ENCODE measurements at places on chromosomes 6 and 20.
A peak's percentile ranks its signal among the peaks of the same experiment; 100 is the strongest.

- DNase-seq: no peak
These were observed 7.2 kb downstream of the HLA-G start for GRCh38 chr6:29834564-29835436.

DNA sequence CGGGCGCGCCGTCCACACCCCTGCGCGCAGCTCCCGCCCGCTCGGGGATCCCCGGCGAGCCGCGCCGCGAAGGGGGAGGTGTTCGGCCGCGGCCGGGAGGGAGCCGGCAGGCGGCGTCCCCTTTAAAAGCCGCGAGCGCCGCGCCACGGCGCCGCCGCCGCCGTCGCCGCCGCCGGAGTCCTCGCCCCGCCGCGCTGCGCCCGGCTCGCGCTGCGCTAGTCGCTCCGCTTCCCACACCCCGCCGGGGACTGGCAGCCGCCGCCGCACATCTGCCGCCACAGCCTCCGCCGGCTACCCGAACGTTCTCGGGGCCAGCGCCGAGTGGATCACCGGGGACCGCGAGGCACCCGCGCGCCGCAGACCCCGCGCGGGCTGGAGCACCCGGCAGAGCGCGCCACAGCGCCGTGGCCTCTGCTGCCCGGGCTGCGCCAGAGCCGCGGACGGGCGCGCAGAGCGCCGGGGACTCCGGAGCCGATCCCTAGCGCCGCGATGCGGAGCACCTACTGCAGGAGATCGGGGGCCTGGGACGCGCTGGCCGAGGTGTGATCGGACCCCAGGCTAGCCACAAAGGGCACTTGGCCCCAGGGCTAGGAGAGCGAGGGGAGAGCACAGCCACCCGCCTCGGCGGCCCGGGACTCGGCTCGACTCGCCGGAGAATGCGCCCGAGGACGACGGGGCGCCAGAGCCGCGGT lies at the start of gene BMP2:
TSS of gene BMP2 (plus strand) at position 151 of the 692 bp plus-strand sequence. CDS start 2,441 bp downstream, outside the sequence.
- no peak for DNase-seq

GRCh38 chr20:36865076-36865860 lies 10.7 kb upstream of the TLDC2 start:
- DNase-seq: no peak

DNA sequence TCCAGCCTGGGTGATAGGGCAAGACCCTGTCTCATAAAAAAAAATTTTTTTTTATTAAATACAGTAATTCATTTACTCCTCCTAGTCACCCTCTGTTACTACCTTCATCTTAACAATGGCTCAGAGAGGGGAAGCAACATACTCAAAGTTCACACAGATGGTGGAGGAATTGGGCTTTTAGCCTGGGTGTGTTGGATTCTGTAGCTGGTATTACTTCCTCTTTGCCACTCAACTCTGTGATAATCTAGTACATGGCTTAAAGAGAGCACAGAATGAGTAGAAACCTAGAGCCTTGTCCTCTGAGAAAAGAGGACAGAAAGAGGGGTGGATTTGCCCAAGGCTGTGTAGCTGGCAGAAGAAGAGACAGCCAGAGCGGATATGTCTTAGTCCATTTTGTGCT lies 96.6 kb downstream of the DLGAP4 start:
- DNase-seq: no peak

- no peak for DNase-seq
These were observed 12.6 kb downstream of the SERPINB6 start for GRCh38 chr6:2958776-2959175.

DNA sequence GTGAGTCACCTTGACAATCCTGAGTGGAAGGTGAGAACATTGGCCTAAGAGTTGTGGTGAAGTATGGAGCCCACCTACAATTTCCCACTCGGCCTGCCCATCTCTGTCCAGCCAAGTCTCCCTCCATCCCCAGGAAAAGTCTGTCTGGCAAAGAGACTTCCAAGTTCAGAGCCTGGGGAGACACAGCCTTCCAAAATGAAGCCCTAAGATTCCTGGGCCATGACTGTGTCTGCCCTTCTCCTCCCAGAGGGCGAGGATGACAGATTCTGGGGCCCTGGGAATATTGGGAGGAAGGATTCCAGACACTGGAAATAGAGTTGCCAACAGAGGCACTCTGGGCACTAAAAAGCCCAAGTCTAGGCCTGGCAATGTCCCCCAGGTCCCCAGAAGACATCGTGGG lies 176.8 kb downstream of the NFATC2 start:
- DNase-seq: no peak

DNA sequence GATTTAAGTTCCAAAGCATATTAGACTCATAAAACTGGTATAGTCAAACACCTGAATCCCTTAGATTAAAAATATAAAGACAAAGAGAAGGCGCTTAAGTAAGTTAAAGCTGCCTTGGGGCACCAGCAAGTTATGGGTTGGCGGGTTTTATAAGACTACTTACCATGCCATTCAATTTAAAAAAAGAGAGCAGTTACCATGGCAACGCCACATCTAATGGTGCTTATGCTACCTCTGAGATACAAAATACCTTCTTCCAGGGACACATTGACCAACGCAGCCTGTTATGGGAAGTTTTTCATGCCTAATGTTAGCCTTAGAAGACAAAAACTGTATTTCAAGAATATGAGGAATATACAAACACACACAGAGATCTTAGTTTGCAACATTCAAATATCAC lies 713.6 kb downstream of the RNF144B start:
- DNase-seq: no peak

- DNase-seq: no peak
These were observed 31.6 kb upstream of the HLA-DQA2 start for GRCh38 chr6:32709625-32710024.

DNA sequence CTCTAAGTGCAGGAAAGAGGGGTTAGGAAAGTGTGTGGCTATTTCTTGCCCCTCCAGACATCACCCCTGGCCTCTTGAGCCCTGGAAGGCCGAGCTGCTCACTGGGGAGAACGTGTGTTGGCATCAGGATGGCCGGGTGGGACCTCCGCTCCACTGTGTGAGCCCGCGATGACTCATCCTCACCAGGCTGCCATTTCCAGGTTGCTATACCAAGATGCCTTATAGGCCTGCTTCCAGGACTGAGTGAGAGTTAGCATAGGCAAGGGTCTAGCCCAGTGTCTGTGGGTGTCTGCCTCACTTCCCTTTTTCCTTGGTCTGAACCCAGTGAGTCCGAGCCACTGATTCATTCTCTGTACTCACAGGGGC lies 105.0 kb downstream of the MRPL14 start:
- no peak for DNase-seq

DNA sequence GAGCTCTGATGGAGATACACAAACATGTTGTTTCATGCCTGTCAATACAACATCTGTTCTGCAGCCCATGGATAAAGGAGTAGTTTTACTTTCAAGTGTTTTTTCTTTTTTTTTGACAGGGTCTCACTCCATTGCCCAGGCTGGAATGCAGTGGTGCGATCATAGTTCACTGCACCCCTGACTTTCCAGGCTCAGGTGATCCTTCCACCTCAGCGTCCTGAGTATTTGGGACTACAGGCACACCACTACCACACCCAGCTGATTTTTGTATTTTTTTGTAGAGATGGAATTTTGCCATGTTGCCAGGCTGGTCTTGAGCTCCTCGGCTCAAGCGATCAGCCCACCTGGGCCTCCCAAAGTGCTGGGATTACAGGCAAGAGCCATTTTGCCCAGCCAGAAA lies 97.0 kb downstream of the SMAP1 start:
- DNase-seq: no peak

DNA sequence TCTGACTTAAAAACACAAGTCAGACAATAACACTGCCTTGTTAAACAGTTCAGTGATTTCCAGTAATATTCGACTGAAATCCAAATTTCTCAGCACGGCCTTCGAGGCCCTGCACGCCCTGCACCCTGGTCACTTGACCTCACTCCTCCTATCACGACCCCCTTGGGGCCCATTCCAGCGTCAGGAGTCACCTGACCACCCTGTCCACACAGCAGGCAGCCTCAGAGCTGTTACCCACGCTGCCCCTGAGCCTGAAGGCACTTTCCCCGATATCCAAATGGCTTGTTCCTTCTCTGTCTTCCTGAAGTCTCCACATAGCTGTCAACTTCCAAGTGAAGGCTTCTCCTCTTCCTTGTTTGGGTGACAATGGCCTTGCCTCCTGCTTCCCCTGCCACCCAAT lies 33.1 kb upstream of the SMOC2 start:
- no peak for DNase-seq

DNA sequence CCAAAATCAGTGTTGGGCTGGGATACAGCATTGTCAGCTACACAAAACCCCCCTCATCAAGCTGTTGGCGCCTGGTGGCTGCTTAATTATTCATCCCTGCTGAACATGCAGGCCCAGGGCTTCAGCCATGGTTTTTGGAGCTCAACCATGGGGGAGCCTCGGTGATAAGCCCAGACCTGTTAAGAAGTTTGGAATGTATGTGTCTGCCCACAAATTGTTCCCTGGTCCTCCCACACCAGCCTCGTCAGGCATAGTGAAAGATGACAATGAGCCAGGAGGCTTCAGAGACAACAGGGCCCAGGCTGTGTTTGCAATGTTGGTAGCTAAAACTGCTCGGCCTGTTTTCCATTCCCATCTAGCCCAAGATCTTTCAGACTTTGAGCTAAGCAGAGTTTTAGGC lies 34.8 kb upstream of the SIRPA start:
- DNase-seq: no peak

DNA sequence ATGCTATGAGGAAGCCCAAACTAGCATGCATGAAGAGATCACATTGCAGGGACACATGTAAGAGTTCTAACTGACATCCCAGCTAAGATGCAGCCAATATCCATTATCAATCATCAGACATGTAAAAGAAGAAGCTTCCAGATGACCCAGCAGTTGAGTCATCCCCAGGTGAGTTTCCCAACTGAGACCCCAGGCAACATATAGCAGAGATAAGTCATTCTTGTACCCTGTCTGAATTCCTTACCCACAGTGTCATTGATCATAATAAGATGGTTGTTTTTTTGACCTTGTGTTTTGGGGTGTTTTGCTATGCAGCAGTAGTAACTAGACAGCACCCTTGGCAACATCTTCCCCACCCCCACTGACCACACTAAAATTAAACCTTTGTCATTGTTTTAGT lies 18.9 kb downstream of the SIRPD start:
- no peak for DNase-seq

DNA sequence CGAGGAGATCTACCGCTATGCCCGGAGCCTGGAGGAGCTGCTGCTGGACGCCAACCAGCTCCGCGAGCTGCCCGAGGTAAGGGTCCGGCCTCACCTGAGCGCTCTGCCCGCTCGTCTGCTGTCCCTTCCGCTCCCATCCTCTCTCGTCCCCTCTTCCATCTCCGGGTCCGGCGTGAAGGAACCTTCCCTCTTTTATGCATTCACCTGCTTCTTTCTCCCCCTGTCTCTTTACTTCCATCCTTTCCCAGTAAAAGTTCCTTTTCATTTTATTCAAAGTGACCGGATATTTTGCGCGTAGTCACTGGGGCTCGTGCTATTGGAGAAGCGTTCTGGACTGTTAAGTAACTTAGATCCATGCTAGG lies 516 bp downstream of the LRRC1 start:
- DNase-seq: no peak

- DNase-seq: peak; percentile 20
These were observed 621 bp downstream of the NOL7 start for GRCh38 chr6:13615792-13616120.

DNA sequence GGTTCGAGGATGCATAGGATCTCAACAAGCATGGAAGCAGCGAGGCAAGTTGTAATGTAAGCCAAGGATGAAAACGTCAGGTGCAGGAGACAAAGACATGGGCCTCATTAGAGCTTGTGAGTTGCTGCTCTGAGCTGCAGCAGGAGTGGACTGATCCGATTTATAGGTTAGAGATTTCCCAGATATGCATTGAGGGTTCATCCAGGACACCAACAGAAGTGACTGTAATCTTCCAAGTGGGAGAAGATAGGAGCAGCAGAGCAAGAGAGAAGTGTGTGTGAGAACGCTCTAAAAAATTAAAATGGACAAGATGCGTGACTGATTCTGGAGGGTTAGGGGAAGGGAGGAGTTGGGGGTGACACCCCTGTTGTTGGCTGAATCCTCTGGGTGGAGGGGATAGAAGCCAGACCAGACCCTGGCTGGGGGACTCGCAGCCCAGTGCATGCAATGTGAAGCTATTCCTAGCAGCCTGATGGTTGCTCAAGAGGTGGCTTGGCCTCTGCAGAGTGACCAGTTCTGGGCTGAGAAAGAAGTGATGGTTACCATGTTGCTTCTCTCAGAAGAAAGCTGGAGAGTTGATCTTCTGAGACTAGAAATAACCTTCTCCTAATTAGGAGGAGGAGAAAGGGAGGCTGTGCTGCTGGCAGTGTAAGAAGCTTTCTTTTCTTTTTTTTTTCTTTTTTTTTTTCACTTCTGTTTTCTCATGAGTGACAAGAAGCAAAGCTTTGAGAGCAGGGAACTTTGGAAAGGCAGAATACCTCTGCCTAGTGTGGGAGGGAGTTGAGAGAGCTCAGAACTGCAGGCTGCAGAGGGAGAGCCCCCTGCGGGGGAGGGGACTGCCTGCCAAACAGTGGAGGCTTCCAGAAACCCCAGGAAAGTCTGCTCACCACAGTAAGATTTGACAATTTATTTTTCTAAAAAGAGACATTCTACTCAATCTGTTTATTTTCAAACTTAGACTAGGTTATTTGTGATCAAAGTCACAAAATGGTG lies 116.9 kb downstream of the SLX4IP start:
- no peak for DNase-seq

GRCh38 chr6:156602066-156602385 lies 175.2 kb upstream of the ARID1B start:
- no peak for DNase-seq

- no peak for DNase-seq
These were observed 231.3 kb downstream of the TFAP2C start for GRCh38 chr20:56860413-56860812.

- DNase-seq: no peak
These were observed 274.0 kb upstream of the POU3F2 start for GRCh38 chr6:98560418-98560817.

DNA sequence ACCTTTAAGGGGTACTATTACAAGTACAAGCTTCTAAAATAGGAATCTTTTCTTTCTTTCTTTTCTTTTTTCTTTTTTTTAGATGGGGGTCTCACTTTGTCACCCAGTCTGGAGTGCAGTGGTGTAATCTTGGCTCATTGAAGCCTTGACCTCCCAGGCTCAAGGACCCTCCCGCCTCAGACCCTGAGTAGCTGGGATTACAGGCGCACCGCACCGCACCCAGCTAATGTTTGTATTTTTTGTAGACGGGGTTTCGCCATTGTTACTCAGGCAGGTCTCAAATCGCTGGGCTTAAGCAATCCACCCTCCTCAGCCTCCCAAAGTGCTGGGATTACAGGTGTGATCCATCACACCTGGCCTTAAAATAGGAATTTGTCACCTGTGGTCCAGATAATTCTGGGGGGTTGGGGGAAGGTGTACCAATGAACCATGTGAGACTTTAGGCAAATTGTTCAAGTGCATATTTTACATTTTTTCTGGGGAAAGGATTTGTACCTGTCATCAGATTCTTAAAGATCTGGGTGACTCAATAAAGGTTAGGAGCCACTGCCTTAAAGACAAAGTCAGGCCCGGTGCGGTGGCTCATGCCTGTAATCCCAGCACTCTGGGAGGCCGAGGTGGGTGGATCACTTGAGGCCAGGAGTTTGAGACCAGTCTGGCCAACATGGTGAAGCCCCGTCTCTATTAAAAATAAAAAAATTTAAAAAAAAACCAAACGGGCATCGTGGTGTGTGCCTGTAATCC lies 19.7 kb upstream of the SYNJ2 start:
- no peak for DNase-seq

Measured in activated CD8-positive, alpha-beta memory T cell treated with anti-CD3 and anti-CD28 coated beads for 1 hour (primary cell).